Esophagus mucosa (tissue), 1 donor: ENCODE measurements at places on chromosomes 4 and X. TPM values are rescaled to one million over a fixed set of nuclear protein-coding genes. Genes with fewer than 3 reads are reported as not detected.

DNA sequence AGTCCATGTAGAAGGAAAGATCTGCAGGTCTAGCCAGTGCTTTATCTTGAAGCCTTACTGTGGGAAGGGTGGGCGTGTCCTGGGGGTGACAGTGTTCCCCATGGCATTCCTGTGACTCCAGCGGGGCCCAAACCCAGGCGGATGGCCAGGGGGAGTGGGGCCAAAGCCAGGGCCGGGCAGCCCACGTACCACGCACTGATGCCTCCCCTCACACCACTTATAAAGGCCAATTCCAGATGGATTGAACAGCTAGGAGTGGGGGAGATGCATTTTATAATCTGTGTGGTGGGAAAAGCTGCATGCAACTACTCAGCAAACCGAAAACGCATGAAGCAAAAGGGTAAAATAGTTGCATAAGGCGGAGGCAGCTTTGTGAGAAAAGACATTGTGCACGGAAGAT, 36.4 kb downstream of the NELFA start:
- no peak for ATAC-seq

DNA sequence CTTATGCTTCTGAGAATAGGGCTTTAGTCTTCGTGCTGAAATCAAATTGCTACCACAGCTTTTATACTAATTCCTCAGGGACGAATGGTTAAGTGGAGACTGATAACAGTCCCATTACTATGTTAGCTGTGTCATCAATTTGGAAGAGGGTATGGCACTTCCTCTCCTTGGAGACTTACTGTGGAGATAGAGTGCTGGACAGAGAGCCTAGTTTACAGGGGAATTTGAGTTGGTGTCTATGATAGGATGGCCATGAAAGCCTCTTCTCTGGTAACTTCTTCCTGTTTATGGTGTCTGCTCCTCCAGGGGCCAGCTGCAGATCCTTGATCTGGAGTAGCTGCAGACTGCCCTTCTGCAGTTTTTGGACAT, 167.7 kb downstream of the ZNF518B start:
- ATAC-seq: no peak

DNA sequence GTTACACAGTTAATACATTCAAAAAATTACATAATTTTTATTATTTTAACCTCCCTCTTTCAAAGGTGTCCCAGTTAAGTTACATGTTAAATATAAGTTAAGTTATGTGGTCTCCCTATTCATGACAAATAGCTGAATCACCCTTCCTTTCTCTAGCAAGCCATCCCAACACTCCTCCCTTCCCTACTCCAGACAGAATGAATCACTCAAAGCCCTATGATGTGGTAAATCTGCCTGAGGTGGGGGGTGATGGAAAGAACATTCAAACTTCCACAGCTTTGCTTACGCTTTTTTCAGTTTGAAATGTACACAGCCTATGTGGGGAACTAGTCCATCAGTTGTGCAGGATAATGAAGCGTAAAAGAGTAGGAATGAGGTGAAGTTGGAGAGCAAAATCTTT, 90.2 kb downstream of the CXCL13 start:
- peak; percentile 48 for ATAC-seq

DNA sequence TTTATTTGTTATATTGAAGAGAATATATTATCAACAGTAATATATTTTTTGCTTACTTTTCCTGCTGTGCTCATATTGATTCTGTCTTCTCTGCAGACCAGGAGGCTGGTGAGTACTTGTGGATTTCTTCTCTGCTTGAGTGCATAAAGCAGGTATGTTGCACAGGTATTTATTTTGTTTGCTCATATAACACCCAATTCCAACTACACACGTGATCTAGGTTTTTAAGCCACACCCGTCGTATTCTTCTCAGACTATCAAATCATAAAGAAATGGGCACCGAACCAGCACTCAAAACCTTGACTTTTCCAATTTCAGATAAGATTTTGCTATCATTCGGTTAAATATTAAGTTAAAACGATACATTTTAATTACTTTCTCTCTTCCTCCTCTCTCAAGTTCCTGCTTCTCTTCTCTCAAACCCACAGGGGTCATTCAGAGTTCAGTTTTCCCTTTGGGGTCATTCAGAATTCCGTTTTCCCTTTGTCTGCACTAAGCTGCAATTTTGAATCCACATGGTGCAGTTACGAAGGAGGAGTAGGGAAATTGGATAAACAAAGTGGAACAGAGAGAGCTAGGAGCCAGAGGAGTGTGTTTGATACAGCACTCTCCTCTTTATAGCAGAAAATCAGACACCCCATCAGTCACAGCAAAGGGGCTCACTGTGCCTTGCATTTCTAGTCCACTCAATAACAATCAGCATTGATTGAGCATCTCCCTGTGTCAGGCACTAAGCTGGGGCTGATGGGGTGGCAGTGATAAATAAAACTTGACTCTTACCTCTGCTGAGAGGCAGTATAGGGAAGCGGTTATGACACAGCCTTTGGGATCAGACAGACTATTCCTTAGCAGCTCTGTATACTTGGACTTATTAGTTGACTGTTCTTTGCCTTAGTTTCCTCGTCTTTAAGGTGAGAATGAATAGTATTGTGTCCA, at the start of gene ADH1C:
ADH1C (minus strand) TSS at position 145 of the 936 bp plus-strand sequence; CDS start at position 74, 71 bp downstream.
- ATAC-seq: peak; percentile 44

DNA sequence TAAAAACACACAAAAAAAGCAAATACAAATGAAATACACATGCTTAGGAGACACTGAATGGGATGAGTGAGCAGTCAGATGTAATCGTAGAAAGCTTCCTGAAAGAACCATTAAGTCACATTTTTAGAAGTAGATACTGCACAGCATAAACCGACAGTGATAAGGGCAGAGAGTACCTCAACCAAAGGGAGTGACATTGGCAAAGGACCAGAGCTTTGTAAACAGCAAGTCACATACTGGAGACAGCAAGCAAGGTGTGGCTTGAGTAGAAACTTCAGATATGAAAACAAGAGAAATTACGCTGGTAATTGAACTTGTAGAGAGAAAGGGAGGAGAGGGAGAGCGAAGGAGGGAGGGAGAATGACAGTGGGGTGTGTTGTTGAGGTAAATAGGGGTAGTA, 92.0 kb downstream of the CHRDL1 start:
- ATAC-seq: no peak

PDCL2 gene
- 0.28 TPM for total RNA-seq

DNA sequence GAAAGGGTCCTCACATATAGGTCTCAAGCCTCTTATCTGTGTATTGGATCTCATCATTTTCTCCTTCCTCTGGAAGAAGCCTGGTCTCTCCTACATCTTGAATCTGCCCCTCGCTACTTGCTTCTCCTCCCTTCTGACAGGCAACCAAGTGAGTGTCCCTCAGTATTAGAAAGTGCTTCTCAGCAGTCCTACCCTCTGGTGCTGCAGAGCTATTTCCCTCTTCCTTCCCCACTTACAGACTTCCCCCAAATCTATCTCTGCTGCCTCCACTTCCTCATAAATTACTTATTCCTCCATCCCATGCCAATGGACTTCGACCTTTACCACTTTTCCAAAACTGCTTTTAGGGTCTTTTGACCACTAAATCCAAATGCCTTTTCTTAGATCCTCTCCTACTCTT, 129.1 kb upstream of the NAP1L5 start:
- no peak for ATAC-seq

F9 gene
- total RNA-seq: not detected

DNA sequence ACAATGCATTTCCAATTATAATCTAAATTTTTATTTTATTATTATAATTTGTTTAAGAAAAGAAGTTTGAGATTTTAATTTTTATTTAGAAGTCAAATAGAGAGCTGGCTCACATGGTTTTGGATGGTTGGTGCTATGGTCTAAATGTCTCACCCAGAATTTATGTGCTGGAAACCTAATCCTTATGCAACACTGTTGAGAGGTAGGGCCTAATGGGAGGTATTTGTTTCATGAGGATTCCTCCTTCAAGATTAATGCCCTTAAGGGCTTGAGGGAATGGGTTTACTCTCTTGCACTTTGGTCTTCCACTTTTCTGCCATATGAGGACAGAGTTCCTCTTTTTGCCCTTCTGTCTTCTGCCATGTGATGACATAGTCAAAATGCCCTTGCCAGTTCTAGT, 960.5 kb upstream of the IGFBP7 start:
- ATAC-seq: no peak

SGMS2 gene
- total RNA-seq: 28.0 TPM

- ATAC-seq: no peak
Measured at GRCh38 chrX:118221270-118221669, 104.7 kb upstream of the KLHL13 start.

GRCh38 chrX:111779582-111779981, 96.4 kb upstream of the TRPC5OS start:
- peak; percentile 42 for ATAC-seq

- ATAC-seq: peak; percentile 70
Measured at GRCh38 chrX:40227125-40227524, 129.4 kb upstream of the BCOR start.

- no peak for ATAC-seq
Measured at GRCh38 chrX:122517786-122518185, 666.3 kb upstream of the GRIA3 start.

TMSB15A gene
- total RNA-seq: not detected

- no peak for ATAC-seq
Measured at GRCh38 chrX:137234651-137235402, 201.0 kb upstream of the GPR101 start.

FRMD7 gene
- not detected for total RNA-seq

DNA sequence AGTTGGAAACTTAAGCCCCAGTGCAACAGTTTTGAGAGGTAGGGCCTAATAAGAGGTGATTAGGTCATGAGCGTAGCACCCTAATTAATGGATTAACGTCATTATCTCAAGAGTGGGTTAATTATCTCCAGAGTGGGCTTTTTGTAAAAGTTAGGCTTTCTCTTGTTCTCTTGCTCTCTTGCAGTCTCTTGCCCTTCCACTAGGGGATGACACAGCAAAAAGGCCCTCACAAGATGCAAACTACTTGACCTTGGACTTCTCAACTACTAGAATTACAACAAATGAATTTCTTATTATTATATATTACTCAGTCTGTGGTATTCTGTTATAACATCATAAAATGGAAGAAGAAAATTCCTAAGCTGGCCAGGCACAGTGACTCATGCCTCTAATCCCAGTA, 22.1 kb upstream of the NDST3 start:
- ATAC-seq: no peak

DNA sequence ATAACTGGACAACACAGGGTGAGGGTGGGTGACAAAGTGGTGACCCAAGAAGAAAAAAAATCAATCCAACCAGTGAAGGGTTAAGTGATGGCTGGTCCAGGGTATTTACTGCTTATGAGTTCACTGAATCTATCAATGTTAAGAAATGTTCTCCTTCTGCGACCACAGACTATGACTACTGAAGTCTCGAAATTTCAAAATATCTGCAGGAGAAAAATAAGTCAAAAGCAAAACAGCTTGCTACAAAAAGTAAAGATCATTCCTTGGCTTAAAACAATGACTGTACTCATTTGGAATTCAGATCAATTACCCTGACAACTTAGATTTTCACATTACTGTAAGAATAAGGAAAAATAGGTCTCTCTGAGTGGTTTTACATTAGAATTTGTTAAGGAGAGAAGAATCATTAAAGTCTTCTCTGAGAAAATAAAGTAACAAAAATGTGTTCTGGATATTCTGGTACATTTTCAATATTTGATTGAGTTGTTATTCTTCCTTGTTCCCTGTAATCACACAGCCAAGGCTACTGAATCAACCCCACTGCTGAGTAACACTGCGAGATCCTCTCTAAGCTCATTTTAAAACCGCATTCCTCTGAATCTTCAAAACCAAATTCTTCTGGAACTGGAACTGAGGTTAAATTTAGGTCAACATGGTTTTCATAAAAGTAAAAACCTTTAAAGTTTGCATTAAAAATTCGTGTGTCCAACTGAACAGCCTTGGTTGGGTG, 22.7 kb downstream of the SMPX start:
- no peak for ATAC-seq

DNA sequence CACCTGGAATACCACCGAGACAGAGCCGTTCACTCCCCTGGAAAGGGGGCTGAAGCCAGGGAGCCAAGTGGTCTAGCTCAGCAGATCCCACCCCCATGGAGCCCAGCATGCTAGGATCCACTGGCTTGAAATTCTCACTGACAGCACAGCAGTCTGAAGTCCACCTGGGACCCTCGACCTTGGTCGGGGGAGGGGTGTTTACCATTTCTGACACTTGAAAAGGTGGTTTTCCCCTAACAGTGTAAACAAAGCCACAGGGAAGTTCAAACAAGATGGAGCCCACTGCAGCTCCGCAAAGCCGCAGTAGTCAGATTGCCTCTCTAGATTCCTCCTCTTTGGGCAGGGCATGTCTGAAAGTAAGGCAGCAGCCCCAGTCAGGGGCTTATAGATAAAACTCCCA, 243.2 kb downstream of the RASL11B start:
- ATAC-seq: no peak

ADH6 gene
- not detected for total RNA-seq

GRCh38 chrX:72141372-72142004, 9.8 kb upstream of the RTL5 start:
- ATAC-seq: no peak

SHROOM4 gene
- 1.7 TPM for total RNA-seq

DNA sequence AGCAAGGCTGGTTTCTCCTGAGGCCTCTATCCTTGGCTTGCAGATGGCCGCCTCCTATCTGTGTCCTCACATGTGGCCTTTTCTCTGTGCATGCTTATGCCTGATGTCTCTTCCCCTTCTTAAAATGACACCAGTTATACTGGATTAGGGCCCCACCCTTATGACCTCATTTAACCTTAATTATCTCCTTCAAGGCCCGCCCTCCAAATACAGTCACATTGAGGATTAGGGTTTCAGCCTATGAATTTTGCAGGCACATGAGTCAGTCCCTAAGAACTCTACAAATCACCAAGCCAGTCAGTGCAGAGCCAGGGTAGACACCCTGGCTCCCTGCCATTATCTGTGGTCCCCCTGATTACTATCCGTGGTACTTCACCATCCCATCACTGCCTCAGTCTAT, 51.6 kb downstream of the MAML3 start:
- peak; percentile 88 for ATAC-seq

DNA sequence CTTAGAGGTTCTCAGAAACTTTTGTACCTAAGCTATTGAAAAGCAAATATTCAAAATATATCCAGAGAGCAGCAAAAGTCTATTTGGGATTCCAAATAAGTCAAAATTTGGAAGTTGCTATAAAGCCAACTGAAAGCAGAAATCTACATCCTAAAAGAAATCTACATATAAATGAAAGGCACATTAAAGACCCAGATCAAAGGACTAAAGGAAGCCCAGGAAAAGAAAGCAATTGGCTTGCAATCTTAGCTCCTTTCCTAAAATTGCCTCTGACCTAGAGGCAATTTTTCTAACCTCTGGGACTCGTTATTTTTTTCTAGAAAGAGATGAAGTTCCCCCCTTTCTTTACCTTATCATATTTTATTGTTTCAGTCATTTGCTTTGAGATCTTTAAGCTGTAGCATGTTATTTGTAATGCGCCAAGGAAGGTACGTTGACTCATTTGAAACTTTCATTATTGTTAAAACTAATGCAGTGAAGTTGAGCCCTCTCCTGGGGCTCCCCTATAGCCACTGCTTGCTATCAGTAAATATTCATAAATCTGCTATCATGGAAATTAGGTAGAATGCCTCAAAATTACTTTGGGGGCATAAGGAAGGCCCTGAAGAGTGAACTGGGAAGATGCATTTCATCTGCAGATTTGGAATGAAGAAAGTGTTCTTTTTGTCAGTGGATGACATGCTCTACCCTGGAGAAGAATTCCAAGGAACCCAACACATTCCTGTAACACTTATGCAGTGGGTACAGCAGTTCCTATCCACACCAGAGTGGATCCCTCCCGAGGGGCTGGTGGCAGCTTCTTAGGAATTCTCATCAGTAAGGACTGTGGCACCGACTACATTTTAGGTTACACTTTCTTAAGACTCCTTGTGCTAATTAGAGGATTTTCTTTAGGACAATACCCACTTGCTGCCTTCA, 177.8 kb upstream of the IGFBP7 start:
- no peak for ATAC-seq

PPP1R2C gene
- total RNA-seq: not detected

FAM133A gene
- not detected for total RNA-seq

C4orf50 gene
- total RNA-seq: 0.04 TPM
